ENCODE measurements at places on chromosomes 5 and 9. TPM values are rescaled to one million over a fixed set of nuclear protein-coding genes. Genes with fewer than 3 reads are reported as not detected.

DNA sequence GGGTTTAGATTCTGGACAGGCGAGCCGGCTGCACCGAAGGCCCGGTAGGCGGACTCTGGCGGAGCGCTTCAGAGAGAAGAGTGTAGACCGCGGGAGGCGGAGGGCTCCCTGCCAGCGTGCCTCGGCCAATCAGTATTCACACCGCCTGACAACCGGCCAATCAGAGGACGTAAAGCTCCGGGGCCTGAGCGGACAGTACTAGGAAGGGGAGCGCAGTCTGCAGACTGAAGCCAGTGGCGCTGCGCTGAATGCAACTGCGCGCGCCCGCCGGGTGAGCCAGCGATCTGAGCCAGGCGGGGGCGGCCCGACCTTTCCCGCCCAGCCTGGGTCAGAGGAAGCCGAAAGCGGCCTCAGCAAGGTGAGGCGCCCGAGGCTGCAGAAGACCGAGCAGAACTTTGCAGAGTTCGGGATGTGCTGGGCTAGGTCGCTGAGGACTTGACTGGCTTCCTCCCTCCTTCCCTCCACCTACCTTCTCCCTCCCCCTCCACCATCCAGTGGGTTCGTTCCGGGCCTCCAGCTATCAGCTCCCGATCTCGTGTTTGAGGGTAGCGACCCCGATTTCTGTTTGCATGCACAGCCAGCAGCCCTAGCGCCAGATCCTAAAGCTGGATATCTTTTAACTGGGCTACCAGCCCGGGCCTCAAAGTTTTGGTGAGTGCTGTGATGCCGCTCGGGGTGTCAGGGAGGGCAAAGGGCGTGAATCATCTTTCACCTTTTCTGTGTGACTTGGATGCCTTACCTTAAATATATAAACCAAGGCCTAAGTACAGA is at the start of gene DMRT2:
Gene DMRT2 (plus strand): TSS at position 233 of the 771 bp plus-strand sequence. CDS start 1,257 bp downstream, outside the sequence.
- DNase-seq, result peak; percentile 66

DNA sequence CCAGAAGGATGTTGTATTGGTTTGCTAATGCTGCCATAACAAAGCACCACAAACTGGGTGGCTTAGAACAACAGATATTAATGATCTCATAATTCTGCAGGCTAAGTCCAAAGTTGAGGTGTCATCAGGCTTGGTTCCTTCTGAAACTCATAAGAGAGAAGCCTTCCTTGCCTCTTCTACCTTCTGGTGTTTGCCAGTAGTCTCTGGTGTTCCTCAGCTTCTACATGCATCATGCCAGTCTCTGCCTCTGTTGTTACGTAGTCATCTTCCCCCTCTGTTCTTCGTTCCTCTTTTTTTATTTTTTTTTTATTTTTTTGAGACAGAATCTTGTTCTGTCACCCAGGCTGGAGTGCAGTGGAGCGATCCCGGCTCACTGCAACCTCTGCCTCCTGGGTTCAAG is 61.8 kb downstream of the LRRC70 start:
- no peak for DNase-seq

DNA sequence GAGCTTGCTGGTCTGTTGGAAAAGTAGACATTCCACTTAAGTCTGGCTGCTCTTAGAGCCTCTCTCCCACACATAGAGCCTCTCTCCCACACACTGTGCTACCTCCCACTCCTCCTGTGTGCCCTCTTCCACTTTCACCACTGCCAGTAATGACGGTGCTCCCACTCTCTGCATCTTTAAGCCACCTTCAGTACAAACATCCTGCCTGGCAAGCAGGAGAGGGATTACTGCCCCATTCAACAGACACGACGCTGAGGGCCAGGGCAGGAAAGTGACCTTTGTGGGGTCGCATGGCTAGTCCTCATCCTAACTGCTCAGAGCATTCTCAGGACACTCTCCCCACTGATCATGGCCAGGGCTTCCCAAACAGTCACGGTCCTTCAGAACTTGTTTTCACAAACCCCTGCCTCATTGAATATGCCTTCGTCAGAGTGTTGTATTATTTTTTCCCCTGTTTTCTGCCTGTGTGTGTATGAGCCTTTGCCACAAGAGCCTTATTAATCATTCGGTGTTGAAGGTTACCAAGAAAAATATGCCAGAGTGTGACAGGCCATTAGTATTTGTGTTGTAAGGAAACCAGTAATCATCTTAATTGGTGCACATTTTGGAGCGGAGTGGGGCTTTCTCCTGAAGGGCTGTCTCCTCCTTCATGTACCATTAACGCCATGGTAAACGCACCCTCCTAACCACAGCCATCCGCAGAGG is 87.1 kb upstream of the SAP30L start:
- no peak for DNase-seq

Gene CEL
- total RNA-seq, result 0.67 TPM

Gene FBP2
- total RNA-seq, result not detected

Gene TMEM252
- total RNA-seq, result not detected
